ENCODE measurements at places on chromosomes 4 and X.

DNA sequence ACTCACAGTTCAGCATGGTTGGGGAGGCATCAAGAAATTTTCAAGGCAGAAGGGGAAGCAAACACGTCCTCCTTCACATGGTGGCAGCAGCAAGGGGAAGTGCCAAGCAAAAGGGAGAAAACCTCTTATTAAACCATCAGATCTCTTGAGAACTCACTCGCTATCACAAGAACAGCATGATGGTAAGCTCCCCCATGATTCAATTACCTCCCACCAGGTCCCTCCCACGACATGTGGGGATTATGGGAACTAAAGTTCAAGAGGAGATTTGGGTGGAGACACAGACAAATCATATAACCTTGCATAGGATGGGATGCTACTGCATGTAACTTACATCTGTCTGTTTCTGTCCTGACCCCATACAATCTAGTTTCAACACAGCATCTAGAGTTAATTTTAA is 511.8 kb upstream of the ARX start:
- DNase-seq = no peak

DNA sequence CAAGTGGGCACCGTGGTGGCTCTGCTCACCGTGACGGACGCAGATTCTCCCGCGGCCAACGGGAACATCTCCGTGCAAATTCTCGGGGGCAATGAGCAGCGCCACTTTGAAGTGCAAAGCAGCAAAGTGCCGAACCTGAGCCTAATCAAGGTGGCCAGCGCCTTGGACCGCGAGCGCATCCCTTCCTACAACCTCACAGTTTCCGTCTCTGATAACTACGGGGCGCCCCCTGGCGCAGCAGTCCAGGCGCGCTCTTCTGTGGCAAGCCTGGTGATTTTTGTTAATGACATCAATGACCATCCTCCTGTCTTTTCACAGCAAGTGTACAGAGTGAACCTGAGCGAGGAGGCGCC is 2.7 kb downstream of the FAT4 start:
- DNase-seq = no peak

- no peak for DNase-seq
These were observed 458 bp downstream of the GRIPAP1 start for GRCh38 chrX:49001521-49002090.

- DNase-seq = no peak
These were observed 884 bp downstream of the IDH3G start for GRCh38 chrX:153793291-153793690.

DNA sequence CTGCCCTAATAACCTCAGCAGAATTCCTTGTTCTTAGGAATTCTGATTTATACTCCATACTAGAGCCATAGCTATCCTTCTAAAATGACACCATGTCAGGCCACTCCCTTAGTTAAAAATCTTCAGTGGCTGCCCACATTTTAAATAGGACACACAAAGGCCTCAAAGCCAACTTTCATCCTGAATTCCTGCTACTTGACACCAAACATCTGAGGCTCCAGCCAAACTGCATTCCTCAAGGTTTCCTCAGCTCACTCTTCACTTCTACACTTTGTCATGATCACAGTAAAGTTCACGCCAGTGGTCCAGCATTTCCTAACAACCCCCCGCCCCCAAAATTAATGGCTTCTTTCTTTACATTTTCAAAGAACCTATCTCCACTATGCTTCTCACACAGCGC is 124.3 kb downstream of the ADGRA3 start:
- DNase-seq = no peak

DNA sequence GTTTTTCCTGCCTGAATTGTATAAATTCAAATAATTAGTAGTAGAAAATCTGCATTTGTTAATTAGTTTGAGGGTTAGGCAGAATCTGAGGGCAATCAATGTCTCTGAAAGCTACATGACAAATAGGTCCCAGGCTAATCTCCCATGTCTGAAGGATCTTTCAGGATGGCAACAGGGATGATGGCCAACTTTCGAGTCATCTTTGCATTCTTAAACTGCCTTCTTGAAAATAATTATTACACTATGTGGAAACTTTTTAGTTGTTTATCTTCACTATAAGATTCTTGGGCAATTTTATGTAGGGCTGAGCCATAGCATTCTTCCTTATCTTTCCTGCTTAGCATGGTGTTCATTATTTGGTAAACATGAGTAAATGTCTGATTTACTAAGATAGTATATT is 490.3 kb upstream of the EPHA5 start:
- no peak for DNase-seq

GRCh38 chr4:80071604-80072227 is 1.3 kb downstream of the ANTXR2 start:
- no peak for DNase-seq

GRCh38 chr4:79958466-79959264 is 114.4 kb downstream of the ANTXR2 start:
- DNase-seq = no peak

GRCh38 chrX:81308086-81308829 is 106.4 kb downstream of the SH3BGRL start:
- DNase-seq = no peak

- peak; percentile 61 for DNase-seq
These were observed 2375.8 kb upstream of the TENM3 start for GRCh38 chr4:179867300-179867878.

DNA sequence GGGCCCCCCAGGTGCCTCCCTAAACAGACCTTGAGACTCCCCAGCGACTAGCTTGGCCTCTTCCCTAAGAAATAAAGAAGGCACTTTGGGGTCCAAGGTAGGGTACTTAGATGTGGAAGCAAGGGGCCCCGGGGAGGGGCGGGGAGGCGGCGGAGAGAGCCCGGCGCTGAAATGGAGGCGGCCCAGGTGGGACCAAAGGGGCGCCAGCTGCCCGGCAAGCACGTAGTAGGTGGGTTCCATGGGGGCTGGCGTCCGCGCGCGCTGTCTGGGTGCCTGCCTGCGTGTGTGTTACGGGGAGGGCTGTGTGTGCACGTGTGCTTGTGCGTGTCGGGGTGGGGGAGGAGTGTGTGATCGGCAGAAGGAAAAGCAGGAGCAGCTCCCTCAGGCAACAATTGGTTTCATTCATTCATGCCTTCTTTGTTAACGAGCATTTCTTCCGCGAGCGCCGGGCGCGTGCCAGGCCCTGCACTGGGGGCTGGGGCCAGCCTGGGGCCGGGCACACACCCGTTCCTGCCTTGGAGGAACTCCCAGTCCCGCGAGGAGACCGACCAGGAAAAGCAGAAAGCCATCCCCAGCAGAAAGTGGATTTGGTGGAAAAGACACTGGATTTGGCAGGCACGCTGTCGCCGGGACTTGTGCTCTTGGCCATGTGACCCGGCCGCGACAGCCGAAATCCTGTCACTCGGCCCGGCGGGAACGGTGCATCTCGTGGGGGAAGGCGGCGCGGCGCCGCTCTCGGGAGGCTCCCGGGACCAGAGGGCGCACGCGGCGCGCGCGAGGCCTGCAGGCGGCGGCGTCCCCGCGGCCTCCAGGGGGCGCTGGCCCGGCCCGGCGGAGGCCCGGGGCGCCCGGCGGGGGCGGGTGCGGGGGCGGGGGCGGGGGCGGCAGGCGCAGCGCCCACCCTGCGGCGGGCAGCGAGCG is 3.3 kb upstream of the DUSP9 start:
- no peak for DNase-seq

DNA sequence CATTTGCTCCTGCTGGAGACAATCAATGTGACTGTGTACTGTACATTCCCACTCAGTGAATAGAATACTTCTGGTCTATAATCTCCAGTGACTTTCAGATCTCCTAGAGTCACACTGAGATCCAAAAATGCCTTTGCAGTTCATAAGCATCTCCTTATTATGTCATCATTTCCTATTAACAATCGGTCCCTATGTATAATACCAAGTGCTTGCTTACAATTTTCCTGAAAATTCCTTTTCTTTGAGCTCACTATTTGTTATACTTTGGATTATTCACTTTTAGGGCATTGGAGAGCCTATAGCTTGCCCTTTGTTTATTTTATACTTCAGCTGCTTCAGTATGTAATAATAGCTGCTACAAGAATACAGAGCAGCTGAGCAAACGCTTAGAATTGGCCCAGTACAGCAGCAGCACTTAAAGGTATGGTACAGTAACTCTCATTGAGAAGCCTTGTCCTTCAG is 313.0 kb downstream of the DCTD start:
- no peak for DNase-seq

GRCh38 chr4:78656968-78657445 is 105.4 kb downstream of the ANXA3 start:
- DNase-seq = no peak

DNA sequence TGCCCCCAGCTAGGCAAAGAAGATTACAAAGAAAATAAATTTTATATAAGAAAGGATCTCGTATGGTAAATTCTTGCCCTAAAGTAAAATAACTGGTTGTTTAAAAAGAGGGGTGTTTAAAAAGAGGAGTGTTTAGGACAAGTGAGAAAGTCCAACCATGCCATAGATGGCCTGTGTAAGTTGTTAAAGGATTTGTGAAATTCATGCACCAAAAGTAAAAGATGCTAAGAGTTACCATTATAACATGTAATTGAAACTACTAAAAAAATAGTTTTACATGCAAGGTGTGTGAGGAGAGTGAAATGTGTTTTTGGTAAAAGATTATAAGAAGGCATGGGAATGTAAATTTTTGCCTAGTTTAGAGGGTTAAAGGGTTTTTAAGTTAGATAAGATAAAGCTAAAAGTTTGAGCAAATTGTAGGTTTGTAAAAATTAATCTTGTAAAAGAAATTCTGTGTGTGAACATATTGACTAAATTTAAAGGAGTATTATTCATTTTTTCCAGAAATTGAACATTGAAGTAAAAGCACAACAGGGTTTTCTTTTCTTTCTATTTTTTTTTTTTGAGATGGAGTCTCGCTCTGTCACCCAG is 20.1 kb downstream of the HTT-AS start:
- no peak for DNase-seq

GRCh38 chrX:72316408-72317110 is 10.8 kb upstream of the CITED1 start:
- no peak for DNase-seq

GRCh38 chr4:142095886-142096605 is 459.7 kb downstream of the IL15 start:
- DNase-seq = peak; percentile 8

- DNase-seq = no peak
These were observed 469.6 kb downstream of the PDGFC start for GRCh38 chr4:156501962-156502361.

Data from NCI-H460 (cell line).